Stimulated activated CD8-positive, alpha-beta memory T cell treated with anti-CD3 and anti-CD28 coated beads, Interleukin-4, amount 100 ng/mL, for 4 hours (primary cell): ENCODE measurements at places on chromosomes 2 and 18.

DNA sequence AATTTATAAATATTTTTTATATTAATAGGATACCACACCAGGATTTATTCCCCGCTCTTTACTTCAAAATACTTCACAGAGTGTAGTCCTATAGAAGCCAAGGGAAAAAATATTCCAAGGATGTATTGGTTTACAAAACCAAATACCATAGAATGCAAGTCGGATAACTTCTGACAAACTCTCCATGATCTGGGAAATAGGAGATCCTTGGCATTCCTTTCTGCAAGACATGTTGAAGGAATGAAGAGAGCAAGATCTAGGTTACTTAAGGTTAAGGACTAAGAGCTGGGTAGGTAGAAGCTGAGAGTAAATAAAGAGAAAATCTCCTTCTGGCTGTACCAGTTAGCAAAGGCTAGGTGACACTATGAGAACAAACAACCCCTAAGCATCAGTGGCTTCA lies 141.2 kb downstream of the LRATD1 start:
- no peak for DNase-seq

DNA sequence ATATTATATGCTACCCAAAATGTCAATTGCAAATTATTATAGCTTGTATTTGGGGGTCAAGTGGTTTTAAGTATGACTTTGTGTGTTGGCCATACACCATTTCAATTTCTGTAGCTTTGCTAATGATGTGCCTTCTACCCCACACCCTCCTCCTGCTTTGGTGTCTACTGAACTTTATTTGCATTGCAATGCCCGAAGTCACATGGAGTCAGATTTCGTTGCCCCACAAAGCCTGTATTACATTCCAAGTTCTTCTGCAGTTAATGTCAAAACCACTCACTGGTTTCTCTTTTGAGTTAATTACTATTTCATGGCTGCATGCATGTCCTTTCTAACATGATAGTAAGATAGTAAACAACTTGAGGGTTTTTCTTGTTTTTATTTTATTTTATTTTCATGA lies 528.9 kb downstream of the RIT2 start:
- no peak for DNase-seq

- no peak for DNase-seq
Measured at GRCh38 chr2:195706161-195706900, 49.3 kb downstream of the SLC39A10 start.

DNA sequence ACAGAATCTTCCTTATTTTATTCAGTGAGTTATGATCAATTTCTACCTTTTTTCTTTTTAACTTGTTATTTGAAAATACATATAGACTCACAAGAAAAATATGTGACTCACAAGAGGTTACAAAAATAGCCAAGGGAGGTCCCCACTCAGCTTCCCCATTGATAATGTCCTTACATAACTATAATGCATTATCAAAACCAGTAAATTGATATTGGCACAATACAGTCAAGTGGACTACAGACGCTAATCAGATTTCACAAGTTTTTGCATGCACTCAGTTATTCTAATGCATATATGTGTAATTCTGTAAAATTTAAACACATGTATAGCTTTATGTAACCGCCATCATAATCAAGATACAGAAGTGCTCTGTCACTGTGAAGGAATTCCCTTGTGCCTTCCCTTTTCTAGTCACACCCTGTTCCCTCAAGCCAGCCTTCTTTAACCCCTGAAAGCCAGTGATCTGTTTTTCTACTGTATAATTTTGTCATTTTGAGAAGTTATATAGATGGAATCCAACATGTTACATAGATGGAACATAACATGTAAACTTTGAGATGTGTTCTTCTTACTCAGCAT lies 118.4 kb downstream of the ALMS1 start:
- DNase-seq = no peak

DNA sequence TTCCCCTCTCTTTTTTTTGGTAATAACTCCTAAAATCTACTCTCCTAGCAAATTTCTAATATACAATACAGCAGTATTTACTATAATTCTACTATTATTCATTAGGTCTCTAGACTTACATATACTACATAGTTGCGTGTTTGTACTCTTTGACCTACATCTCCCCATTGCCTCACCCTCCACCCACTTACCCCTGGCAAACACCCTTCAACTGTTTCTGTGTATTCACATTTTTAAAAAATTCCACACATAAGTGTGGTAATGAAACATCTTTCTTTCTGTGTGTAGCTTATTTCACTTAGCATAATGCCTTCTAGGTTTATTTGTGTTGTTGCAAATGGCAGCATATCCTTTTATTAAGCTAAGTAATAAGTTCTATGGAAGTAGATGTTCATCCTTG lies 336.0 kb downstream of the CCDC85A start:
- DNase-seq = no peak
